CD4-positive, alpha-beta memory T cell (primary cell): ENCODE measurements at places on chromosomes 11 and 22. TPM values are rescaled to one million over a fixed set of nuclear protein-coding genes. Genes with fewer than 3 reads are reported as not detected.

DNA sequence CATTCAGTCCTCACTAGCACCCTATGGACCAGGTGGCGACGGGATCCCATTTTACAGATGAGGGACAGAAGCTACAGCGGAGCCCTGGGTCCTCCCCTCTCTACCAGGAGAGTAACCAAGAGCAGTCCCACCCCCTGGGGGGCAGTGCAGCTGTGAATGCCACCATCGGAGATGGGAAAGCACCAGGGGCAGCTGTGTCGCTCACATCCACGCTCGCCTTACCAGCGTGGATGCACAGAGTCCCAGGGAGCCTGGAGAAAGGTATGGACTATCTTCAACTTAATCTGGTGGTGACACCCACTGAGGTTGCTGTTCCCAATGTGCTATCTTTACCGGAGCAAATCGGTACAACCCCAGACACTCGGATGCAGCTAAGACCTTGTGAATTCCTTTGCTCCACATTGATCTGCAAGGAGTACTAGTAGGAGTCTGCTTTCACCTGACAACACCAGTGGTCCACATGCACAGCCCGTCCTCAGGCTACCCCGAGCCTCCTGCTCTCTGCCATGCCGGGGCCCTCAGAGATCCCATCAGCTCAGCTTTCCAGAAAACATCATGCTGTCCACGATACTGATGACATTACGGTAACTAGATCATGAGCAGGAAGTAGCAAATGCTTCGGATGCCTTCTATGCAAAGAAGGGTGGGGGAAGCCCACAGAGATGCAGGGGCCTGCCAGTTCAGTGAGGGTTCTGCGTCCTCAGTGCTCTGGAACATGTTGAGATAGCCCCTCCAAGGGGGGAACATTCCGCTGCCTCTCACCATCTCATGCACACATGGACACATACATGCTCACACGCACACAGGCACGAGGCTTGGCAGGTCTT, 126.0 kb downstream of the CTTN start:
- H3K36me3 ChIP-seq = no peaks in the 10 kb centered on the region
- H3K27ac ChIP-seq = no peak overlapping the region
- no peak for DNase-seq

DNA sequence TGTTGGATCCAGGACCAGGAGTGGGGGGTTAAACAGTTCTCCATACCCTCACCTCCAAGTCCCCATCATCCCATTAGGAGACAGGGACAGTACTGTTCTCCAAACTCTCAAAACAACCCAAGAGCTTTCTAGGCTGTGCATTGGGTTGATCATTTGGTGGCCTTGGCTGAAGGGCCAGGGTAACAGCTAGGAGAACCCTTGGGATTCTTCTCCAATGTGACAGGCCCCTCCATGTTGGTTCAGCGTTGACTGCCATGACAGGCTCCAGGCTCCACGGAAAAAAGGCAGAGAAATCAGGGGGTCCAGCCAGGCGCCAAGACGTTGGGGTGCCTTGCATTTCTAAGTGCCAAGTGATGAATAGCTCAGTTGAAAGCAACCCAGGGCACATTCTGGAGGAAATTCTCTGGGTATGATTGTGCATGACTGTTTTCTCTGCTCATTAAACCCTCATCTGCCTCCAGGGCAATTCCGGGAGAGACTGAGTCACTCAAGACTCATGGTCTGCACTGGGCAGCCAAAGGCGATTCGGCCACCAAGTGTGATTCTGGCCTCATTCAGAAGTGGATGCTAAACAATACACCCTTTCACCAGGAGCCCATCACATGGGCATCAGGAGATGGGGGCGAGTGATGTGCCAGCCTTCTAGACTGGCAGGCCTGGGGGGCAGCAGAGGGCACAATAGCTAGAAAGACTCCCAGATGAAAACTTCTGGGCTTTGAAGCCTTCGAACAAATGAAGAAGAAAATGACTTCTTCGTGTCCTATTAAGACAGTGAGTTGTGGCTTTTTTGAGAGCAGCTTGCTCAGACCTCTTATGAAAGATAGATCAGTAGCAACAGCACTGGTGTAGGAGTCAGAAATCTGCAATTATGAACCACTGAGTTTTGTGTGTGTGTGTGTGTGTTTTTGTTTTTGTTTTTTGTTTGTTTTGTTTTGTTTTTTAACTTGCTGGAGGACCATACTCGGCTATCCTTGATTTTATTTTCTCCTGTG, 27.7 kb downstream of the CD44 start:
- DNase-seq = no peak
- peaks cover 98% of the 10 kb centered on the region for H3K4me1 ChIP-seq
- peak overlapping the region; percentile 96 for H3K27ac ChIP-seq
- H3K27me3 ChIP-seq = no peaks in the 10 kb centered on the region
- H3K36me3 ChIP-seq = no peaks in the 10 kb centered on the region
- H3K4me3 ChIP-seq = peak overlapping the region; percentile 37

- peaks cover 20% of the 10 kb centered on the region for H3K4me1 ChIP-seq
- H3K36me3 ChIP-seq = no peaks in the 10 kb centered on the region
- DNase-seq = no peak
- H3K4me3 ChIP-seq = no peak overlapping the region
Measured at GRCh38 chr11:76129729-76130128, 76.6 kb downstream of the WNT11 start.

GRCh38 chr11:78855116-78855515, 280.5 kb upstream of the NARS2 start:
- H3K27me3 ChIP-seq = no peaks in the 10 kb centered on the region
- no peak overlapping the region for H3K27ac ChIP-seq
- H3K36me3 ChIP-seq = no peaks in the 10 kb centered on the region
- no peaks in the 10 kb centered on the region for H3K4me1 ChIP-seq
- no peak for DNase-seq

TRIM51 gene
- not detected for total RNA-seq
